Trophoblast cell (in vitro differentiated cells and primary cell): ENCODE measurements at places on chromosomes 12 and 14.

DNA sequence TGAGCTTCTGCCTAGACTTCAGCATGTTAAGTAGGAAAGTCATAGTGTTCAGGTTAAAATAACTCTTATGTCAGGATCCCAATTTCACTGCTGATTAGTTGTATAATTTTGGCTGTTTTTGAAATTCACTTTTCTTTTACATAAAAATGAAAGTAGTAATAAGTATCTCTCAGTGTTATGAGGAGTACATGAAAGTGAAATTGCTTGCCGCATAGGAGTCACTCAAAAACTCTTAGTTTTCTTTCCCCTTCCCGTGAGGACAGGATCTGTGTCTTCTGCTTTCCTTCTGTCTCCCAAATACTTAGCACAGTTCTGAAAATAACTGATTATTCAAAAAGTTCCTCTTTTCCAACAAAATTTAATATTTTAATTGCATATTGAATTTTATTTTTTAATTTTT, 100.5 kb downstream of the SLC38A4 start:
- no peak for DNase-seq

DNA sequence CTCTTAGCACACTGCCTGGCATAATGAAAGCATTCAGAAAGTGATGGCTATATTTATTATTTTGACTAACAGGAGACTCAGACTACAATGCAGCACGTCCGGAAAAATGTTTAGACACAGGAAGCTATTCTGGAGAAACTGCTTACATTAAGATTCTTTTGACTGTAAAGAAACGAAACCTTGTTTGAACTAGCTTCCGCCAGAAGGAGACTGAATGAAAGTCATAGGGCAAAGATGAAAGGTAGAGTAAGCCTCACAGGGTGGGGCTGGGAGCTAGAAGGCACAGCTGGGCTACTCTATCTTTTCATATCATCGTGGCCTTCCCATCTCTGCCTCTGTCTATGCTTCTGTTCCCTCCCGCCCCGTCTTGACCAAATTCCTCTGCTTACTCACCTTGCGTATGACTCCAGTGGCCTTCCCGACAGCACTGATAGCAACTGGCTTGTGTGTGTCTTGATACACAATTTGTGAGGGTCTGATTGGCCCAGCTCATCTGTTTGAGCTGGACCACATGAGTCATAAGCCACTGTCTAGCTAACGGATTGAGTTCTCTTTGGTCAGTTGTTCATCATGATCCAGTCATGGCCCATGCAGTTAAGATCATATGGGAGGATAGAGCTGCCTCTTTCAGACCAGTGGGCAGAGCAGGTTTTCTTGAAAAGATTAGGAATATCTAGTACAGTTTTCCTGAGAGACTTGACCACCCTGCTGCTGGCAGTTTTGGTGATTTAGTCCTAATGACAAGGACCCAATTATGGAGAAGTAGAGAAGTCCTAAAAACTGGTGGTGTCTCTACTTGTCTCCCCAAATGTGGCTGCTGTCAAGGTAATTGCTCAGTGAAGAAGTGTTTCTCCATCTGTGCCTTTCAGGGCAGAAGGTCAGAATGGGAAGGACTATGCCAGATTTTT, 151.5 kb upstream of the SLC38A2 start:
- peak; percentile 18 for DNase-seq

- no peak for DNase-seq
Measured at GRCh38 chr12:8951744-8952143, 2.3 kb upstream of the M6PR start.

- no peak for DNase-seq
Measured at GRCh38 chr12:85794531-85794930, 41.7 kb downstream of the RASSF9 start.

DNA sequence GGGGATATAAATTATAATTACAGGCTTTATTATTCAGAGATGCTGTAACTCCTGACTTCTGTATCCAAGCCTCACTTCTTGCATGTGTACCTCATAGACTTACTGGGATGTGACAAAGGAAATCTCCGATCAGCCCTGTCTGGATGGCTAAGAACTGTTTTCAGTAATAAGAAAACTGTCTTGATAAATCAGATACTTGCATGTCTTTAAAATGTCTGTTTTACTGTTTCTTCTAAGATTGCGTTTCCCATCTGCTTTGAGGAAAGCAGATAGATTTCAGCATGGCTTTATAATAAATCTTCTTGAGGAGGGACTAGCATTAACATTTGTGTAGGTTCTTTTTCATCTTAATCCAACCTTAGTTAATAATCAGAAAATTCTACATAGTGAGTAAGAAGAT, 395.9 kb downstream of the EGLN3 start:
- DNase-seq: no peak

- DNase-seq: no peak
Measured at GRCh38 chr14:90659156-90659555, 157.1 kb downstream of the TTC7B start.

GRCh38 chr12:47065546-47065945, 13.9 kb upstream of the PCED1B start:
- DNase-seq: no peak

DNA sequence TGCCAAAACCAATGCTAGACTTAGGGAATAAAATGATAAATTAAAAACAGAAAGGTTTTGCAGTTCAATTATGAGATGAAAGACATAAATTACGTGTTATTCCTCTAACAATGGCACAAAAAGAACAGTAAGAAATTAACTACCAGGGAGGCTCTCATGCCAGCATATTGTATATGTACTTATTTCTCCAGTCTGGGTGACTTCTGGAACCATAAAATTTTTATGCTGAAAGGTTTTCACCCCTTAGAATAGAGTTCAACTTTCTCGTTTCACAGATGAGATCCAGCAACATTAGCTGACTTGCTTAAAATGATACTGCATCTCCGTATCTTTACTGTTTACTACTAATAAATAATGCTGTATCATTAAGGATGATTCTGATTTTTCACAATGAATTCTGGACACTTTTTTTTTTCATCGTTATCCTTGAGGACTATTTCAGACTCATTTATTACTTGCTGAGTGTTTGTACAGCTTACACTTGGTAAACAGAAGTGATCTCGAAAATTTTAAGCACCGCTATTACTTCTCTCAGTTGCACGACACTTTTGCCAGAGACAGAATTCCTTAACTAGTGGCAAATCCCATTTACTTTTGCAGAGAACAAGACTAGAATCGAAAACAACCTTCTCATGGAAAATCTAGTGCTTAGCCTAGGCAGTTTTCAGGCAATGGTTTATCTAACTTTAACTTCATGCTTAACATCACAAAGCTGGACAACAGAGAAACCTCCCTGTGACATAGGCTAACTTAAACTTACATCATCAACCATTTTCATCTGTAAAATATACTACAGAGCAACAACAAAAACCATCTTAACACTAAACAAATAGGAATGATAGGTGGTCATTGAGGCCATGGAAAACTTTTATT, 2.7 kb downstream of the RSRC2 start:
- no peak for DNase-seq

GRCh38 chr12:40313928-40314327, 89.1 kb downstream of the LRRK2 start:
- no peak for DNase-seq

DNA sequence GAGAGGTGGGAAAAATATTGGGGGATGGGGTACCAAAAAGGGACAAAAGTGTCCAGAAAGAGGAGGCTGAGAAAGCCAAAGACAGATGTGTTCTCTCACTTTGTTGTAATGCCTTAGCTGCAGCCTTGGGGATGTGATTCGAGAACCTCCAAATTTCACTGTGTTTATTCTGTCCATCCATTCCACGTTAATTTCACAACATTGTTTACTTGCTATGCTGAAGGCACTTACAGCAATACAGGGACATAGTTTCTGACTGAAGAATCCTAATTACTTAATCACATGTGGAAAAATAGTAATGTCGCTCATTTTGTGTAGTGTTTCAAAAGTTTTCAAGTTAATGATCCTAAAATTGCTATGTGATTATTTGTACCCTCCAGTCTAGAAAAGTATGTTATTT, 146.2 kb upstream of the SLC38A2 start:
- peak; percentile 6 for DNase-seq

DNA sequence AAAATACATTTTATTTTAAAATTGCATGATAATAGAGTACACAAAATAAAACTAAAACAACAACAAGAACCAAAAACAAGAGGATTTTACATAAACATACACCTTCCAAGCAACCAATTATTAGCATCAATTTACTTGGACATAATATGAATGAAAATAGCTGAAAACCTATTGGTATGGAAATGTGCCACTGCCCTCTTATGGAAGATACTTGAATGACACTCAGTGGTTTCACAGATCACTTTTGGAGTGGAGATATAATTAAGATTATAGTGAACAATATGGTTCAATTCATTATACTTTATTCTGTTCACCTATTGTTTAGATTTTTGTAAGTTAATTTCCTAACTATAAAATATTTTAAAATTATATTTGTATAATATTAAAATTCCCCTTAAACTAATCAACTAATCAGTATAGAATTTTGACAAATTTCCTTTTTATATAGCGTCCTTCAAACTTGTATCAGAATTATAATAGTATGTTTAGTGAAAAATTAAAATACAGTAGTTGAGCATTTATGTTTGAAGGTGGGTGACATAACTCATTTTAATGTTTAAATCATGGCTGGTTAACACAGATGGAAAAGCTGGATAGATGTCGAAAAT, 70.1 kb downstream of the SLC6A15 start:
- DNase-seq: peak; percentile 4

DNA sequence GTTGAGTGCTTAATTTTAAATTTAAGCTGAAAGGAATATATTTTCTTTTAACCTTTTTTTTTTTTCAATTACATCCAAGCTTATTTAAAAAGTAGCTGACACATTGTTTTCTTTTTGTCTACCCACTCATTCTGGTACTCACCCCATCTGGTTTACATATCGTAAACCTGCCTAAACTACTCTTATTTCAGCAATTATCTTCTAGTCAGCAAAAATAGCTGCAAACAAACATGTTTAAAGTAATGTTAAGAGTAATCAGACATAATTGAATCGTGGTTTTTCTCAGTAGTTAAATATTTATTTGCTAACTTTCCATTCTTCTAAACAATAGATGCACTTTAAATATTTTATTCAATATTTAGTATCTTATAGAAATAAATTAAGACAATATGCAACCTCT, 492.7 kb upstream of the MGAT4C start:
- no peak for DNase-seq

- peak; percentile 34 for DNase-seq
Measured at GRCh38 chr12:124862768-124863415, 772 bp downstream of the SCARB1 start.

DNA sequence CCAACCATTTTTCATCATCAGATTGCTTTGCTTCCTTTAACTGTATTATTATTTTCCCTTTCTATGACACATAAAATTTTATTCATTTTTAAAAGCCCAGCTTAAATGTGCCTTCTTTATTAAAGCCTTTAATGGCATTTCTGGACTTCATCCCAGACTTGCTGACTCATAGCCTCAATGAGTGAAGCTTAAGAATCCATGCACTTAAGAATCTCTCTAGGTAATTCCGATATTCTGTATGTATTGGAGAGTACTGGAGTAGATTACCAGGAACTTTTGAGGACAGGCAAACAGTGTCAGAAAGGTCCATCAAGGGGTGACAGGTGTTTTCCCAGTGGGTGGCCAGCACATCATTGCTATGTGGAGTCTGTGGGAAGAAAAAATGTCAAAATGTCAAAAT, 107.9 kb downstream of the PTPRQ start:
- no peak for DNase-seq

DNA sequence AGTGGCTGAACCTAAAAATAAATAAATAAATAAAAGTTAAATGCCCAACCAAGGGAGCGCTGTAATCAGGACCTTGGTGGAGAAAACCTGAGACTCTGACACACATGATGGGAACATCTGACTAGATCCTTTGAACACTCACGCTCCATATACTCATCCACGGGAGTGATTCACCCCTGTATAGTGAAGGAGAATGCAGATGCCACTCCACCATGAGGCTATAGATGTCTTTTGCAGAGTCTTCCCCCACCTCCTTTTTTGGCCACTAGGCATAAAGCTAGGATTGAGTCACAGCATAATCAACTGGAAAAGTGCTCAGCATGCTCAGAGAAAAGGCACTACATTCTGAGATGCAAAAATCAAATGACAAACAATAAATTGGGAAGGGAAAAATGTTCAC, 19.0 kb downstream of the ADAM20 start:
- DNase-seq: no peak

GRCh38 chr12:6817662-6818157, 3.9 kb upstream of the GPR162 start:
- DNase-seq: no peak

- no peak for DNase-seq
Measured at GRCh38 chr12:34298971-34299801, 276.9 kb downstream of the ALG10 start.

- peak; percentile 43 for DNase-seq
Measured at GRCh38 chr14:88522393-88522792, 32.4 kb downstream of the PTPN21 start.

GRCh38 chr14:75030147-75030546, 21.1 kb downstream of the MLH3 start:
- peak; percentile 83 for DNase-seq

- no peak for DNase-seq
Measured at GRCh38 chr12:105280966-105281693, 45.2 kb upstream of the APPL2 start.

- no peak for DNase-seq
Measured at GRCh38 chr12:28991626-28992025, 157.5 kb upstream of the FAR2 start.

GRCh38 chr12:71967211-71967610, 28.6 kb downstream of the TPH2 start:
- no peak for DNase-seq

GRCh38 chr12:54258201-54258681, 21.7 kb downstream of the CBX5 start:
- no peak for DNase-seq

- no peak for DNase-seq
Measured at GRCh38 chr14:31977001-31977556, 100.0 kb upstream of the ARHGAP5 start.

DNA sequence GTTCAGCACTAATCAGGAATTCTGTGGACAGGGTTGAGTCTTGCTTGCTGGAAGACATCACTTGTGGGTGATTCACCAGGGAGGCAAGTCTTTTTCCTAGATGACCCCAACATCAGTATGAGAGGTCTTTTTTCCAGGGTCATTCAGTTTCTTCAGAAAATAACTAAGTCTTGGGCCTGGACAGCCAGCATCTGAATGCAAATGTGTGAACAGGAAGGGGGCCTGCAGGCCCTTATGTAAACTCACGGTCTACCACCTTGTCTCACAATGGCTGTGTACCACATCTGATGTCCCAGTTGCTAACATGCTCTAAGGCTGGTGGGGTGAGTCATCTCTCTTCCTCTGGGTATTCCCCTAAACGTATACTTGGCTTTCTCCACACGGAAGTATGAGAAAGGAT, 79.2 kb downstream of the HECTD4 start:
- peak; percentile 31 for DNase-seq

DNA sequence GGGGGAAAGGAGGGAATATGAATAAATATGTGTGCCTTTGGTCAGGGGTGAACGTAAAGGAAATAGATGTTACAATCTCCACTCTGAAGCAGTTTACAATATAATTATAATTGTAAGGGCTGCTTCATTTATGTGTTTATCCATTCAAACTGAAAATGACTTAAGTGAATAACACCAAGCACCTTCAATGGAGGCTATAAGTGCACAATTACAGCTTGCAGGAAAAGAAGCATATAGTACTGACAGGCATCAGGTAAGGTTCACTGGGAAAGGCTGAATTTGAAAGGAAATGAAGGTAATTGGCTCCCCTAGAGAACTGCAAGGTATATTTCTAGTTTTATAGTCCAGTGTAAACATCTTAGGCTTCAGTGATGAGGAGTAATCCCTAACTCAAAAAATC, 192.7 kb downstream of the STXBP6 start:
- DNase-seq: no peak

GRCh38 chr14:23564181-23564812, 3.3 kb downstream of the AP1G2 start:
- DNase-seq: no peak
